ENCODE measurements at places on chromosomes 6 and 20. TPM values are rescaled to one million over a fixed set of nuclear protein-coding genes. Genes with fewer than 3 reads are reported as not detected.

LY6G6F gene
- total RNA-seq, result not detected

JAG1 gene
- total RNA-seq, result 60.1 TPM

IL17A gene
- not detected for total RNA-seq

GABRR1 gene
- not detected for total RNA-seq

TP53TG5 gene
- not detected for total RNA-seq

REV3L gene
- total RNA-seq, result 41.3 TPM

All from osteoblast (primary cell).